ENCODE measurements at places on chromosomes 11 and 22. TPM values are rescaled to one million over a fixed set of nuclear protein-coding genes. Genes with fewer than 3 reads are reported as not detected.

DNA sequence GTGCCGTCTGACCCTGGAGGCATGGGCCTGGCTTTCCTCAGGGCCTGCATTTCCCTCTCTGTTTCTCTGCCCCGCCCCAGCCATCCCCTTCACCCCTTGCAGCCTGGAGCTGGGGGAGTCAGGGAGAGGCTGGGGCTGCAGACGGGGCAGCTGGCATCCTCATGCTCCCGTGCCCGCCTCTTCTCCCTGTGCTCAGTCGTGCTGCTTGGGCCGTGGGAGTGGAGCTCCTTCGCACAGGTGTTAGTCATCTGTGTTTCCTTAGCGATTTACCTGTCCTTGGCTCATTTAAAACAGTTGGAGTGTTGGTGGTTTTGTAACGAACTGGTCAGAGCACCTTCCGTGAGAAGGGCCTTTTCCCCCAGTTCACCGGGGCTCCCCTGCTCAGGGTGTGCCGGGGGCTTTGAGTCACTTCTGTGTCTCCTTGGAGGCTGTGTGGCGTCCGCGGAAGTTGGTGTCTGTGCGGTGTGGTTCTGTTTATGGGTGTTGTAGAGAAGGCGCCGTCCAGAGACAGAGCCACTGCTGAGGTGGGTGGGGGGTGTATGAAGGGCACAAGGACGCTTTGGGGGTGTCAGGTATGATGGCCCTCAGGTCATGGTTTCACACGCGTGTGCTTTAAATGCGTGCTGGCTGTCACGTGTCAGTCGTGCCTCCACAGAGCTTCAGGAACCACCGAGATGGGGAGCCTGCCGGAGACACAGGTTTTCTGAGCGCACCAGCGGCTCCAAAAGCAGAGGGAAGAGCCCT, 19.5 kb downstream of the BRSK2 start:
- DNase-seq, result no peak

DNA sequence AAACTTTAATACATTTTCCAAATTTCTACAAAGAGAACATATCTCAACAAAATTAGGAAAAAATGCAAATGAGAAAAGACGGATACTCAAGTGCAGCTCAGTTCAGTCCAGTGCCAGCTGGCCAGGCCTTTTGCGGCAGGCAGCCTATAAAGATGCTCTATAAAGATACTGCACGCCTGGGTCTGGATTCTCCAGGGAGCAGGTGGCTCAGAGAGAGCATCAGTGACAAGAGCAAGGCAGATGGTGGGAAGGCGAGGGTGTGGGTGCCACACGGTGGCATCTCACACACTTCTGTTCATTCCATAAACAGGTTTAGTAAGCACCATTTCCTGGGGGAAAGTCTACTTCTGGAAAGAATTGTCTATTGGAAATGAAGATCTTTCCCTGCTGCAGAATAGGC, 18.1 kb upstream of the SCN3B start:
- DNase-seq, result no peak

DNA sequence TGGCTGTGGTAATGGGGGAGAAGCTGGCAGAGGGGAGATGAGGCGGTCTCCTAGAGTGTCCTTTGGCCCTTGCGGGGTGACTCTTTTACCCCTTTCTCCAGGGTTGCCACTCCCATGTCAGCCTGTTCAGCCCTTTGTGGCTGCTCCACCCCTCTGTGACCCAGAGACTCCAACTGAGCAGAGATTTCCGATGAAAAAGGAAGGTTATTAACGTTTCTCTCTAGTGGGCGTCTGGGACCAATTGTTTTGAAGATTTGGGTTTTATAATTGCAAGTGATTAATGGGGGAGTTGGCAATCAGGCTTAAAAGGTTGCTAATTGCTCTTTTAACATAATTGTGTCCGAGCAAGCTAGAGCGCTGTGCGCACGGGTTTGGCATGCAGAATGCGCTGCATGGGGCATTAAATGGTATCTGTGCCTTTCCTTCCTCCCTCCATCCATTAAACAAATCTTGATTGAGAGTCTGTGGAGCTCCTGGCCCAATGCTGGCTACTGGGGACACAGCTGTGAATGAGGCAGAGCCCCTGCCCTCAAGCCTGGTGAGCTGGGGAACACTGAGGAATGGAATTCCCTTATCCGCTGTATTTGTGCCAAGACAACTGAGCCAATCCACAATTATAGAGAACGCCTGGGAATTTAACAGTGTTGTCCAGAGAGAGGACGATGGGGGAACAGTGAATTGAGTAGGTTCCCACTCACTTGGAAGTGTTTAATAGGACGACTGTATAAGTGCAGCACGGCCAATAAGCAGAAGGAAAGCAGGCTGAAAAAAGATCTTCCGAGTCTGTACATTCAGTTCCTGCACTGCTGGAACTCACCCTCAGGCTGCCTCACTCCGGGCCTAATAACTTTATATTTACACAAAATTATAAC, 295.9 kb downstream of the MIAT start:
- DNase-seq, result no peak

DNA sequence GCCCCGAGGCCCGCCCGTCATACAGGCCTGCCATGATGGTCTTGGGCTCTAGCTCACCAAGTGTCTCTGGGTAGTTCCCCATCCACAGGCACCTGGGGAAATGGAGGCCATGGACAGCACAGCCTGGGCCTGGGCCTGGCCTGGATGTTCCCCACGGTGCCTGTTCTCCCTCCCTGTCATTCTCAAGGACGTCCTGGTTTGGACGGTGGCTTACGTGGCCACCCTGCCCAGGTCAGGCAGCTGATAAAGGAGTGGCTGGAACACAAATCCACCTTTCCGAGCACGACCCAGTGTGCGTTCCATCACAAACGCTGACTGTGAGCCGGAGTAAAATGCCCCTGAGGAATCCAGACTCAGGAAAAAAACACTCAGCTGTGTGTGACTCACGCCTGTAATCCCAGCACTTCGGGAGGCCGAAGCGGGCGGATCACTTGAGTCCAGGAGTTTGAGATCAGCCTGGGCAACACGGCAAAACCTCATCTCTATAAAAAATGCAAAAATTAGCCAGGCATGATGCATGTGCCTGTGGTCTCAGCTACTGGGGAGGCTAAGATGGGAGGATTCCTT, 41.2 kb upstream of the TESMIN start:
- DNase-seq, result no peak

DNA sequence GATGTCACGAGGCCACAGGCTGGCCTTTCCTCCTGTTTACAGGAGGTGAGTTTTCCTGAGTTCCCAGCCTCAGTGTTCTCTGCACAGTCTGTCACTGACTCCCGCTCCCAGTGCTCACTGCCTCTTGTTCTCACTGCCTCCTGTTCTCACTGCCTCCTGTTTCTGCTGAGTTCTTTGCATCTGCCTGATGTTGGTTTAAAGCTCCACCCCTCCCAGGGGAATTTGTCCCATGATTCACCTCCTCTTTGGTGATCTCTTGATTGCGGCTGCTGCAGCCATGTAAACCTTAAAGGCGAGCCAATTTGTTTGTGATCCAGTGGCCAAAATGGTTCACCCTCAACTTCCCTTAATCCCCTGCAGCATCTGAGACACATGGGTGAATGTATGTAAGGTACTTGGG, 6.0 kb upstream of the TUBA8 start:
- DNase-seq, result no peak

DNA sequence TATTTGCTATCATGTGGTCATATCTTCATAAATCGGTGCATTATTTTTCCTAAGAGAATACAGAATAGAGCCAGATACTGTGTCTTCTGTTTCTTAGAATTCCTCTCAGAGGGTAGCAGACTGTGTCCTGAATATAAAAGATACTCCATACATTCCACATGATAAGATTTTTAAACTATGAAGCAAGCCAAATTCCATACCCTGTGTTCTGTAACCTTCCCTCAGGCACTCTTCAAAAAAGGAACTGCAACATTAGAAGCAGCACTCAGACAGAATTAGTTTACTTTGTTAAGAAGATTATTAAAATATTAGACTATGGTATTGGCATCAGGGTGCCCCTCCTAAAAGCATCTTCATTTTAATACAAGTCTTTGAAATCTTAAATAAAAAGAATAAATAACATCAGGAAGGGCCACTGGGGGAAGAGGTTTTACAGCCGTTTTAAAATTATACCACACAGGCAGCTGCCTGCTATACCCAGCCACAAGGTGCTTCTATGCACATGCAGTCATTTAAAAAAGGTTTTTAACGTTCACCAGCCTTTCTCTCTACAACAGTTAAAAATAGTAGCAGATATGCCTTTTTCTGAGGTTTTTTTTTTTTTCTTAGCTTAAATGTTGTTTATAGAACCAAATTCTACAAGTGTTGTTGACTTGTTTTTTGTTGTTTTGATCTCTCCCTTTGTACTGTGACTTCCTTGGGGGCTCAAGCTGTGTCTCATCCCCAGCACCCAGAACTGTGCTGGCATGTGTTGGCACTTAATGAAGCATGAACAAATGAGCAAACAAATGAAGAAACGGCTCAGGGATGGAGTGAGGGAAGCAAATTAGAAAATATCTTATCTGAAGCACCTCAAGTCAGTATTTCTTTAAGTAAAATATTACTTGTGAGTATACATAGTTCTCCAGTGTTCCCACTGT, 54.7 kb upstream of the CCDC89 start:
- DNase-seq, result no peak

- DNase-seq, result no peak
Measured at GRCh38 chr11:134554861-134555260, 142.8 kb upstream of the B3GAT1 start.

DNA sequence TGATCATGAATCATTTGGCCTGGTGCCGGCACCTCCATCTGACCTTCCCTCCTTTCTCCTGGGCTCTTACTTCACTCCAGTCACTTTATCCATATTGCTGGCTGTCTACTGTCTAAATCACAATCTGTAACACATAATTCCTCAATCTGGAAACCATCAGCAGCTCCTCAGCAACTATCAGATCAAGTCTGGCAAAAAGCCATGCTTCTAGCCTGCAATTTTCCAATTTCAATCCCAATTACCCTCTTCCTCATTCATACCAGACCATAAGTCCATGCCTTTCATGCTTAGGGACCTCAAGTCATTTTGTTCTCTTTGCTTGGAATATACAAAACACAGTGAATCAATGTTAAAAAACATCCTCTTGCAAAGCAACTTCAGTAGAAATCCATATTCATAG, 882.8 kb upstream of the ANO3 start:
- no peak for DNase-seq

GRCh38 chr22:23116506-23117263, 25.1 kb downstream of the RSPH14 start:
- DNase-seq, result no peak

DNA sequence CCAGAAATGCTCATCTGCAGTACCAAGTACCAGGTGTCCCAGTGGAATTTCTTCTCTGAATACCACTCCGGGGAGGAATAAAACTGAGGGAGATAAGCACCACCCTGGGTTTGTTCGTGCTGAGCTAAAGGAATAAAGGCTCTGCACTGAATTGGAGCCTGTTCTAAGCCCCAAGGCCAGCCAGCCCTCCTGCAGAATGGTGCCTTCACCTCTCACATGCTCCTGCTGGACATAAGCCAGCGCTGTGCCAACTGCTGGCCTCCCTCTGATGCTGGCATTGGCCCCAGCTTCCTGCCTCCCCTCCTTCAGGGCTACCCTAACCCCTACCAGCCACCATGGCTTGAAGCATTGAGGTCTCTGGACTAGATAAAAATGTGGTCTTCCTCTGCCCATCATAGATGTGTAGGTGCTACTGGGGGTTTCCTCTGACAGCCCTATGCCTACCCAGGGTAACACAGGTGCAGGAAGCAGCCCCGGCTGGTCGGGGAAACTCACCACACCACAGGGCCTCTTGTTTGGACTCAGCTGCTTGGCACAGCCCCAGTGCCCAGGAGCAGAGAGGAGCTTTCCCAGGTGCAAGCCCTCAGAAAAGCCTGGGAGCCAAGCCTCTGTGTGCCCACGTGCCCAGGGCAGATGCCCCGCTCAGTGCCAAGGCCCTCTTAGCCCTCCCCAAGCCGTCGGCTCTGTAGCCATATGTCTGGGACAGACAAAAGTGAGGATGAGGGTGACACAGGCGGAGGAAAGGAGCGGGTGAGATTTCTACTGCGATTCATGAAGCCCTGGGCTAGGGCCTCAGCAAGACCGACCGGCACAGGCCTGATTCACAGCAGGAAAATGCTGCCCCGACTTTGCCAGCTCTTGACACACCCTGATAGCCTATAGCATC, 34.1 kb upstream of the JAM3 start:
- DNase-seq, result no peak

The UPB1 gene
- 1.1 TPM for total RNA-seq

The CCDC85B gene
- 32.7 TPM for total RNA-seq

The GAB4 gene
- total RNA-seq, result not detected

The APIP gene
- 24.3 TPM for total RNA-seq

The P2RX6 gene
- total RNA-seq, result 3.5 TPM

The CD59 gene
- 789 TPM for total RNA-seq

Data from left ventricle myocardium inferior (tissue), 1 donor.